ENCODE measurements at places on chromosomes 13 and 19.

DNA sequence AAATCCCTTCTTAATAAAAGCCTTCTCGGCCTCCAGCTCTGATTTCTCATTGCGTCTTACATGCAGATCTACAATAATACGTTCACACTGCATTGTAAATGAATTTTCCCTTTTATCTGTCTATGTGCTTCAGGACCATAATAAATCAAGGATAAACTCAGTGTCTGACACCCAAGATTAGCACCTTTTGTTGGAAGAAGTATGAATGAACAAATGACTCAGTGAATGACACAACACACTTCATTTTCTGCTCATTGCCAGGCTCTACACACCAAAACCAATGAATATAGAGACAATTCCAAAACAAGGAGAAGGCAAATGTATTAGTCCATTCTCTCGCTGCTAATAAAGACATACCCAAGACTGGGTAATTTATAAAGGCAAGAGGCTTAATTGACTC is 1224.4 kb downstream of the EFNB2 start:
- no peak for DNase-seq

- no peak for DNase-seq
Measured at GRCh38 chr13:43030548-43030947, 7.2 kb downstream of the DNAJC15 start.

- DNase-seq, result no peak
Measured at GRCh38 chr19:4861147-4861546, 6.3 kb downstream of the PLIN3 start.

GRCh38 chr13:35936246-35936978 is 194.8 kb downstream of the DCLK1 start:
- no peak for DNase-seq

GRCh38 chr19:2446381-2446780 is 10.4 kb downstream of the LMNB2 start:
- DNase-seq, result peak; percentile 47

DNA sequence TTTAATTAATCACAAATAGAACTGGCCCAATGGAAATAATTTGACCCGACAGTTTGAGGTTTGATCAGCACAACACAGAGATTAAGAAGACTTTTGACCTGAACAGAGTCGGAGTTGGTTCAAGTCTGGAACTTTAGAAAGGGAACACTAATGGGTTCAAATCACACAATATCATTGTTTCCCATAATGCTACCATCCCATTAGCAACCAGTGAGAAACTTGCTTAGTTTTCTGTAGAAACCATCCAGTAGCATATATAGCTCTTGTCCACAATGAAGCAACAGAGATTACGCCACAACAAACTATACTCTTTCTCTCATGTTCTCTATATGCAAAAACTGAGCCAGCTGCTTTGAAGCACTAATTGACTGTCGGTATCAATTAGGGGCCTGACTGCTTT is 376.9 kb upstream of the SPRY2 start:
- DNase-seq, result no peak

- DNase-seq, result no peak
Measured at GRCh38 chr19:24054044-24054935, 32.7 kb upstream of the ZNF254 start.
